ENCODE measurements at places on chromosomes 2 and 18.
A peak's percentile ranks its signal among the peaks of the same experiment; 100 is the strongest.

DNA sequence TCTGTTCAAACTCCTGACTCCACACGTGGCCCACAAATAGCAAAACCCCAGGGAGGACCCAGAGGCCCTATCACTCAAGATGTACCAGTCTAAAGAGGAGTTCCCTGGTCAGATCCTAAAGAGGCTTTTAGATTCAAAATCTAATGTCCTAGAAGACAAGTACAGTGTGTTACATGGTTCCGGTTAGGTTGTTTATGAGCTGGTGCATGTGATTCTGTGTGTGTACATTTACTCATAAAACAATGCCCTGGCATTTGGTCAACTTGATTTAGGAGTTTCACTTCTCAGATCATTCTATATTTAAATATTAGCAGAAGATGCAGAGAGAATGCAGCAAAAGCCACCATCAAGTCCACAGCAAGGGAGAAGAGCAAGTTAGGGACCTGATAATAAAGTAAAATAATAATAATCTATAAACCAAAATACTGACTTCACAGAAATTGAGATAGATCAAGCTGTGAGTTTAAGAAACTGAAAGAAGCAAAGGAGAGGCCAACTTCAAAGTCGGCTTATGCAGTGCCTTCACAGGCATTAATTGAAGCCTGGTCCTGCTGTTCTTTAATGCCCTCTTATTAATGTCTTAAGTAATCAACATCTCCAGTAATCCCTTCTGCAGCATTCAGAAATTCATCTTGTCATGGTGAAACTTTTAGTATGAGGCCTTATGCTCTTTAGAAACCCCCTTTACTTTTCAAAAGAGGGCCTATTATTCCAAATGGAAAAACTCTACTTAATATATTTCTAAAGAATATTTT is 4.2 kb upstream of the AP1S3 start:
- no peak for DNase-seq

- DNase-seq, result no peak
Observed at GRCh38 chr2:117071556-117072102, 742.9 kb upstream of the DDX18 start.

DNA sequence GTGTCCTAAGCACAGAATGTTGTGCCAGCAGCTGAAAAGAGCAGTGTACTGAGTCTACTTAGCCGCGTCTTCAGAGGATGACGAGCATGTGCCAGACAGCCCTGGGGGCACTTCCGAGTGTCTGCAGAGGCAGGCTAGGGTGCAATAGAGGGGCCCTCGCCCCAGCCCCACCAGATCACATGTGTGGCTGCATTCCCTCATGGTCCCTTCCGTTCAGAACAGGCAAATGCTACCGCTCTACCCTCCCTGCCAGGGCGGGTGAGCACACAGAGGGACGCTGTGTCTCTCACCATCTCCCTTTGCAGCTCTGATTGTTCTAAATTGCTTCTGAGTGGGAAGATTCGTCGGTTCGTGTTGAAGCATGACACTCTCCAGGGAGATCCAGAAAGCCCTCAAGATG is 212.2 kb upstream of the RAB12 start:
- DNase-seq, result no peak

GRCh38 chr18:23186781-23187180 is 51.5 kb downstream of the CABLES1 start:
- no peak for DNase-seq

- peak; percentile 20 for DNase-seq
Observed at GRCh38 chr2:157480182-157480961, 36.5 kb upstream of the CYTIP start.

DNA sequence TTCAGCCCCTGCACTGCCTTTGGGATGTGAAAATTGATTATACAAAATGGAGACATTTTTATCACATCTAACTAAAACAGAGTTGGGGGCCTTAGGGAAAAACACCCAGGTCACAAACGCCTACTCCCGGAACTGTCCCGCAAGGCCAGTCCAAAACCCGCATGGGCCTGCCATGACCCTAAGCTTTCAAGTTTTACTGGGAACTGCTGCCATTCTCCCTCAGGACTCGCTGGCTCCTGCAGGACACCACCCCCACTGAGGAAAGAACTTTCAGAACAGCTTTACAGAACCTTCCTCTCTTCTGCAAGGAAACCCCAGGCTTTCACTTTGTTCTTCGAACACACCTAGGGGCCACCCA is 320.4 kb upstream of the HS6ST1 start:
- DNase-seq, result no peak

GRCh38 chr18:75871596-75871995 is 444.1 kb upstream of the SMIM21 start:
- no peak for DNase-seq

- no peak for DNase-seq
Observed at GRCh38 chr2:58434692-58435091, 193.6 kb upstream of the FANCL start.

- no peak for DNase-seq
Observed at GRCh38 chr2:102126169-102126568, 16.4 kb upstream of the IL1R1 start.

- no peak for DNase-seq
Observed at GRCh38 chr2:105390454-105390853, 8.4 kb downstream of the FHL2 start.

GRCh38 chr2:226802573-226802972 is 3.0 kb upstream of the IRS1 start:
- peak; percentile 42 for DNase-seq

DNA sequence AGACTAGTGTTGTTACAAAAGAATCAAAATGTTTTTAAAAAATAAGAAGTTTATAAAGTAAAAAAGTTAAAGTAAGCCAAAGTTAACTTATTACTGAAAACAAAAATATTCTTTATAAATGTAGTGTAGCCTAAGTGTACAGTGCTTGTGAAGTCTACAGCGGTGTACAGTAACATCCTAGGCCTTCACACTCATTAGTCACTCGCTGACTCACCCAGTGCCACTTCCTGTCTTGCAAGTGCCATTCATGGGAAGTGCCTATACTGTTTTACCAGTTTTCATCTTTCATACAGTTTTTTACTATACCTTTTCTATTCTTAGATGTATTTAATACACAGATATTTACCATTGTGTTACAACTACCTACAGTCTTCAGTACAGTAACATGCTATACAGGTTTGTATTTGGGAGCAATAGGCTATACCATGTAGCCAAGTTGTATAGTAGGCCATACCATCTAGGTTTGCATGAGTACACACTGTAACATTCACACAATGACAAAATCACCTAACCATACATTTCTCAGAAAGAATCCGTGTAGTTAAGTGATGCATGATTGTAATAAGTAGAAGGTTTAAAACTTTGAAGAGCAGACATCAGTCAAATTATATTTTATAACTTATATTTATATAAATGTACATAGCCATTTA is 13.4 kb downstream of the SERPINB7 start:
- DNase-seq, result no peak

- no peak for DNase-seq
Observed at GRCh38 chr2:232336241-232336736, 42.3 kb upstream of the ALPP start.

GRCh38 chr18:58666176-58666575 is 5.1 kb upstream of the MALT1 start:
- no peak for DNase-seq

DNA sequence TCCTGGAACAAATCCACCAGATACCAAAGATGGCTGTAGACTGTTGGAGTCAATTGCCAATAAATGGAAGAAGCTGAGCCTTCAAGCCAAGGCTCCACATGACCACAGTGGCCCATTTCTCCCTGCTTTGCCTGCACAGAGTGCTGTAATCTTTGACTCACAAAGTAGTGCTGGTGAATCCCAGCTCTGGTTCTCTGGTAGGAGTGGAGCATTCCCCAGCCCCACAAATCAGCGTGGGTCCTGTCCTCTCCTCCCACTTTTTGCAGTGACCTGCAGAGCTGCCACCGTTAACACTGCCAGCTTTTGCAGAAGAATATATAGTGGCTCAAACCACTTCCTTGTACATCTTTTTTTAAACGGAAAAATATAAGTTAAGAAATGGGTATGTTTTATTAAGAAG is 93.9 kb downstream of the MGAT5 start:
- no peak for DNase-seq

GRCh38 chr2:112482309-112483041 is 519 bp downstream of the TTL start:
- peak; percentile 67 for DNase-seq

GRCh38 chr2:215755641-215756345 is 257.6 kb downstream of the MREG start:
- no peak for DNase-seq

DNA sequence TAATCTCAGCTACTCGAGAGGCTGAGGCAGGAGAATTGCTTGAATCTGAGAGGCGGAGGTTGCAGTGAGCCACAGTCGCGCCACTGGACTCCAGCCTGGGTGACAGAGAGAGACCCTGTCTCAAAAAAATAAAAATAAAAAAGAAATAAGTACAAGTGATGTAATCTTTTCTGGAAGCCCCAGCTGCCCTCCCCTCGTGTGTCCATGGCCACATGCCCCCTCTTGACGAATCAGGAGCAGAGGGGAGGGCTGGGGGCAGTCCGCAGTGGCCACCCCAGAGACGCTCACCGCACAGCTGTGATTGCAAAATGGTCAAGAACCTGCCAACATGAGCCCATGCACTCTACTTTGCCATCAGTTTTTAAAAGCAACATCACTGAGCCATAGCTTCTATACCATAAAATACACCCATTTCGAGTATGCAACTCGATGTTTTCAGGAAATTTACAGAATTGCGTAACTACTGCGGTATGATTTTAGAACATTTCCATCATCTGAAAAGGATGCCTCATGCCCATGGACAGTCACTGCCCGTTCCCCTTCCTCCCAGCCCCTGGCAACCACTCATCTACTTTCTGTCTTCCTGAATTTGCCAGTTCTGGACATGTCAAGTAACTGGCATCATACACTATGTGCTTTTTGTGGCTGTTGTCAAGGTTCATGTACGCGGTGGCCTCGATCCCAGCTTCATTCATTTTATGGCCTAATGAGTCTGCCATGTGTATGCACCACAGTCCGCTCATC is 88.1 kb downstream of the NDUFA10 start:
- DNase-seq, result no peak

DNA sequence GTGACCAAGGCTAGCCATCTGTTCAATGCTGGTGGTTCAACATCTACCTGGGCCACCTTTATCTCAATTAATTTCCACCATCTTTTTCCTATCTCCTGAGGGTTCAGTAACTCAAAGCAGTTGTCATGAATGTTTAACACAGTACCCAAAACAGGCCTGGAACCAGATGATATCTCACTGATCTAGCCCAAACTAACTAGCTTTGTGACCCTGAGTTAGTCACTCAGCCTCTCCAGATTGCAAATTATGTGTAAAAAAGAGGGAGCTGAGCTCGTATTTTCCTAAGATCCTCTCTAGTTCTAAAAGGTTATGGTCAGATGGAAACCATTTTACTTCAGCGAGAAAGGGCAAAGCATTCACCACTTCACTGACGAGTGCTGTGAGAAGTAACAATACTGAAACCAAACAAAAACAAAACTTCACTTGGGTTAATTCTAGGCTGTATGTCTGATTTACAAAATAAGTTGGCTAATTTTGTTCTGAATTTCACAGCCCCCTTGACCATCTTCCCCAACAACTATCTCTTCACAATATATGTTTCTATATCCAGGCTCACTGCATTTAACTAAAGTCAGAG is 14.8 kb downstream of the SPRED2 start:
- DNase-seq, result no peak

DNA sequence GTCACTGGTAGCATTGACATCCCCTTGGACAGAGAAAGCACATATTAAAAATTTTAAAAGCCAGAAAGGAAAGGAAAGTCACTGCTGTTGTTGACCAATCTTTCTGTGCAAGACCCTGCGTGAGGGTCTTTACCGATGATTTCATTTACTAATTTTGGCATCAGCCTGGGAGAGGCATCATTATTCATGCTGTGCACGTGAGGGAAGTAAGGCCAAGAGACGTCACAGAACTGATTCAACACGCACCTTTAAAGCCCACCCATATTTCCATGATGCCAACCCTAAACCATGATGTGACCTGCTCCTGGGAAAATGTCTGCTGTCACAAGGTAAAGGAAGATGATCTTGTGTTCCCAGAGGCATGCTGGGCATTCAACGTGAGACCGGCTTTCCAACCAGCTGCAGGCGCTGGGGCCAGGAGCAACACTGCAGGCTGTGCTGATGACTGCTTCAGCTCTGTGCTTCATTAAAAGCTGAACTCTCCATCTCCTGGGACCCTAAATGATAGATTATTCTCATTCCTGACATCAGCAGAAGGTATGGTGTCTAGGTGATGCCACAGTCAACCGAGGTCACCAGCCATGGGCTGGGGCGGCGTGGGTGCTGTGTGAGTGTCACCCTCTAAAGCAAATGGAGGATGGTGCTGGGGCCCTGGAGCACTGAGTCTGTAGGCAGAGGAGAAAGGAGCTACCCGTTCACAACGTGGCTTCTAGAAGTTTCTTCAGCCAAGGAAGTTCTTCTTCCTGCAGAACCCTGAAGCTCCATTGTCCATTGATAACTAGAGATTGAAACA is 53.9 kb downstream of the TMEM18 start:
- DNase-seq, result no peak

GRCh38 chr2:157875641-157876065 is 477 bp downstream of the ACVR1 start:
- no peak for DNase-seq

GRCh38 chr2:152303951-152304350 is 31.0 kb upstream of the FMNL2 start:
- DNase-seq, result no peak

GRCh38 chr2:55431982-55432627 is 12.4 kb upstream of the CCDC88A start:
- no peak for DNase-seq

GRCh38 chr2:9675415-9676351 is 44.9 kb upstream of the YWHAQ start:
- DNase-seq, result no peak

DNA sequence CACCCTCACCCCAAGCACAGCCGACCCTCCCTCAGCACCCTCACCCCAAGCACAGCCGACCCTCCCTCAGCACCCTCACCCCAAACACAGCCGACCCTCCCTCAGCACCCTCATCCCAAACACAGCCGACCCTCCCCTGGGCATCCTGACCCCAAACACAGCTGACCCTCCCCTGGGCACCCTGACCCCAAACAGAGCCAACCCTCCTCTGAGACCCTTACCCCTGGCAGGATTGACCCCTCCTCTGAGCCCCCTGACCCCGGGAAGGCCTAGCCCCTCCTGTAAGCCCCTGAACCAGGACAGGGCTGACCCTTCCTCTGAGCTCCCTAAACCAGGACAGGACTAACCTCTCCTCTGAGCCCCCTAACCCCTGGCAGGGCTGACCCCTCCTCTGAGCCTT is 84.4 kb upstream of the RAB6C start:
- no peak for DNase-seq

GRCh38 chr2:16750175-16750924 is 84.7 kb upstream of the CYRIA start:
- no peak for DNase-seq

- DNase-seq, result no peak
Observed at GRCh38 chr2:232288489-232289030, 90.0 kb upstream of the ALPP start.

DNA sequence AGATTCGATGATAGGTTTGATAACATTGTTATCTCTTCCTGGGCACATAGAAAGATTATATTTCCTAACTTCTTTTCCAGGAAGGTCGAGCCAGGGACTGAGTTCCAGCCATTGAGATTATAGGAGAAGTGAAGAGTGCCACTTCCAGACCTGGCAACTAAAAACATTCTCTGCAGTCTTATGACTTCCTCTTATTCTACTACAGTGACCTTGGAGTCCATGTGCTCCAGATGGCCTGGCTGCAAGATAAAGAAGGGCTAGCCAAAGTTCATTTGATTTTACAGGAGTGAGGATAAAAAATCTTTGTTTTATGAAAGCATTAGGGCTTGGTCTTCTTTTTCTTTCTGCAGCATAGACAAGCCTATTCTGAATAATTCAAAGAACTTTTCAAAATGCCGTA is 363.0 kb downstream of the FSIP2 start:
- no peak for DNase-seq

Measured in mucosa of descending colon (tissue), 3 donors.